SK-N-DZ (cell line): ENCODE measurements at places on chromosomes 5 and 9.

DNA sequence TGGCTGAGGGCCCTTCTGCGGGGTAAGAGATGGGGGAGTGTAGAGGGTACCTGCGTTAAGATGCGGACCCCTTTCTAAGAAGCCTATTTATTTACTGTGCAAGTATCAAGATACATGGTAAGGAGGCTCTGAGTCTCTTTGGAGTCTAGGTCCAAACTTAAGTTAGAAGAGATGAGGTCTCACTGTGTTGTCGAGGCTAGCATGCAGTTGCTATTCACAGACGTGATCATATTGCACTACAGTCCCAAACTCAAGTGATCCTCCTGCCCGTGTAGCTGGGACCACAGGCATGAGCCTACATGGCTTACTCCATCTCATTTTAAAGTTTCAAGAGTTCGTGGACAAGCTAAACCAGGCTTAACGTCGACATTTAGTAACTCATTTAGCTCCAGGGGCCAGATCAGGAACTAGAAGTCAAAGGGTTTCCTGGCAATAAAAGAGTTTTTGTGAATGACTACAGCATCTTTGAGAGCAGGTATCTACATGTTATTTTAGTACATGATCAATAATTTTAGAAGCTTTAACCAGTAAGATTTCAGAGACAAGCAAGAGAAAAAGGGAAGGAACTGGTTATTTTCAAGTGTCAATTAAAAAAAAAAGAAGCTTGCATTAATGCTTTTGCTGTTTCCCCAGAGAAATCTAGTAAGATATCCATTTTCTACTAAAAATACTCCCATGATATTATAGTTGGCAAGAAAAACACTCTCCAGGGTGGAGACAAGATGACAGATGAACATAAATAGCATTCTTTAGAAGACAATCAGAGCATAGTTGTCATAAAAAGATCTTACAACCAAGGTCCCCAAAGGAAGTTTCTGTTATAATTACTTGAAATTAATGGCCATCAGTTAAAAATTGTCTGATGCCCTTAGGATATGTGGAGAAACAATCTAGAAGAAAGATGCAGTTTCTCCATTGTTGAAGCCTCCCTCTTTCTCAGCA, 141.3 kb downstream of the SCAMP1 start:
- DNase-seq: no peak

DNA sequence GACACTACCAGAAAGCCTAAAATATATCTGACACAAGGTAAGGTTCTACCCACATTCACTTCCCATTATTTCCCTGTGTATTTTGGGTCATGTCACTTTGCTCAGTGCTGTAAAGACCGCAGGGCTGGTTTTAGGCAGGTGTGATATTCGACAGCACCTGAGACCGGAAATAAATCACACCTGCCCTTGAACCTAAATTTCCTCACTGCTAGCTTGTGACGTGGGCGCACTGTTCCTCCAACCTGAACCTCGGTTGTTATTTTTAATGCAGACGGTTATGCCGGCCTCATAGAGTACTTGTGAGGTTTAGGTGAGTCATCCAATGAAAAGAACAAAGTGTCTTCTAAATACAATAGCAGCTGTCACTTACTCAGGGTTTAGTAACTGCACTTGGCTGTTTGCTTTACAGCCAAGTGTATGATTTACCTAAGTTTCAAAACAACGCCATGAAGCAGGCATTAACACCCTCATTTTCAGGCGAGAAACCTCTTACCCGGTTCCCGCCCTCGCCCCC, 20.7 kb upstream of the ZNF782 start:
- no peak for DNase-seq

DNA sequence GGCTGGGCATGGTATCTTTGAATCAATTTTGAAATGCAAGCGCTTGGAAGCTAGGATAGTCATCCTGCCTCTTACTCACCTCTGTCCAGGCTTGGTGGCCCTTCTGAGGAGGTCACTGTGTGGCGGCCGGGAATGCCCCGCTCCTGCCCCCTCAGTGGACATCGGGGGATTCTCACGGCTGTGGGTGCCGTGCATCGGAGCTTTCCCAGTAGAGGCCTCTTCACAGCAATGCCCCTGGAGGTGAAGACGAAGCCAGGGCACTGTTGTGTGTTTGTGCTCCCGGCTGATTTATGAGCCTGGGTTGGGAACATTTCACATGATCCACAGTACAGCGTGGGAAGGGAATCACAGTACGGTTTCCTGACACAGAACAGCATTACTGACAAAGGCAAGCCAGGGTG, 147.5 kb downstream of the NXNL2 start:
- DNase-seq: no peak

DNA sequence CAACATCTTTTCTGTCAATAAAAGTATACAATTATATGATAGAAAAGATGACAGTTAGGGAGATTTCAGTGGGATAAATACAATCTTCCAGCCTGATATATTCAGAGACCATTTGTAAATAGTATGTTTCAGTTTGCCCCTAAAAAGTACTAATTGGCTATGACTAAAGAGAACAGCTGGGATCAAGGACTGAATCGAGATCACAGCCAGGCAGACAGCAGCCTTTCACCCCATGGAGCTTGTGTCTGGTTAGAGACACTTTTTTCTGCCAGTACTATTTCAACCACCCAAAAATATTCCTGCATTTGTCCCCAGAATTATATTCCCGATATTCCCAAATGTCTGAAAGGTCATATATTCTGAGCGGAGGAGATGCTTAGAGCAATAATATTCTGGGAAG, 577.3 kb upstream of the TLE4 start:
- no peak for DNase-seq

DNA sequence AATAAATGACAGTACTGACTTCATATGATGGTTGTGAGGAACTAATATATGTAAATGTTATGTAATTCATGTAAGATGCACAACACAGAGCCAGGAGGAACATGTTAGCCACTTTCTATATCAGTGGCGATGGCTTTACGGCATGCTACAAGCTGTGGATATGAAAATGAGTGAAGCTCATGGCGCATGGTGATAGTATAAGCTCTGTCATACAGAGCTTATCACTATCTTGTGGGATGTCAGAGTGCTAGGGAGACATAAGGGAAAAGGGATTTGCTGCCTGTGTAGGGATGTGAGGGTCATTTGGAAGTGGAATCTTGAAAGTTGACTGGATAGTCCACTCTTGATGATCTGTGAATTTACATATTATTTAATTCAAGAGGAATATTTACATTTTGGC, 13.6 kb downstream of the CPEB4 start:
- DNase-seq: no peak

GRCh38 chr9:109060191-109060590, 46.9 kb upstream of the CTNNAL1 start:
- no peak for DNase-seq

GRCh38 chr9:101398930-101399642, 435 bp downstream of the ZNF189 start:
- DNase-seq: no peak

DNA sequence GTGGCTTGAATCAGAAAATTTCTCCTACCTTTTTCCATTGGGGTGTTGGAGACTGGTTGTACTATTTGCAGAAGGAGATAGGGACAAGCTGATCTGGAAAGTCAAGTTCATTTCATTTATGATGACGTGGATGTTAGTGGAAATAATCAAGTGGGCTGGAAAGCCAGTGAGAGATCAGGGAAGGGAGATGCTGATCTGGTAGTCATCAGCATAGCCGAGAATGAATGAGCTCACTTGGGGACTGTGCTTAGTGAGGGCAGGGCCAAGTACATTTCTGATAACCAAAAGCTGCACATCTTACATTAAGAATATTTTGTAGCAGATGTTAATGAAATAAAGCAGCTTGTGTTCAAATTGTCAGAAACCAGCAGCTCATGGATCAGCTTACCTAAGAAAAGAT, 12.1 kb downstream of the MAN2A1 start:
- no peak for DNase-seq

DNA sequence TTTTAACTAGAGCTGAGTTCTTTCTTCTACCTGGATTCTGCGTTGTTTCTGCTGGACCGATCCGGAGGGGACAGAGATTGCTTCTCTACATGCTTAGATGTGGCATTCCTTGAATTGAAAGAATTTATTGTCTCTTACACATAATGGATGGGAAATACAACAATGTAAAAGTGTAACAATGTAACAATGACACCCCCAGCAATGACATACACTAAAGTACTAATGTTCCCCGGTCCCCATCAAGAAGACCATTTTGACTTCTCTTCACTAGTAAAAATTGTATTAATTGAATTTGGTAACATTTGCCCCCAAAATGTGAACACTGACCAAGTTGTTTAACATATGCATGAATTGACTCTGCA, 760.2 kb downstream of the TAF11L14 start:
- no peak for DNase-seq

- DNase-seq: no peak
These were observed 50.4 kb upstream of the RGMB start for GRCh38 chr5:98723061-98723460.

GRCh38 chr5:7329712-7330111, 66.2 kb upstream of the ADCY2 start:
- DNase-seq: no peak

DNA sequence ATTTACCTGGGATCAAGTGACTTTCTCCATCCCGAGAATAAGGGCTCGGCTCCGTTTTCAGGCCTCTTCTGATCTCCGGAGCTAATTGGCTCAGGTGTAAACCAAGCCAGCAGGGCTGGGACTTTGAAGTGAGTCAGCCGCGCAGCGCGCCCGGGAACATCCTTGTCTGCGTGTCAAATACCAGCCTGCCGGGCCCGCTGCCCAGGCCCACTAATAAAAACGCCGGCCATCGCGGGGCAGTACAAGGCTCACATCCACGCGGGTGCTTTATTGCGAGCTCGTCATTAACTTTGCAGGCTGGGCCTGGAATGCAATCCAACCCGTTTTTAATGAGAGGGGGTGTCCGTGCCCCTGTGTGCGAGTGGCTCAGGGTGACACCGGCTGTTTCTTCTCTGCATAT, 416.8 kb downstream of the IRX2 start:
- DNase-seq: no peak

- DNase-seq: peak; percentile 35
These were observed 500.0 kb downstream of the DIRAS2 start for GRCh38 chr9:90142580-90142979.

DNA sequence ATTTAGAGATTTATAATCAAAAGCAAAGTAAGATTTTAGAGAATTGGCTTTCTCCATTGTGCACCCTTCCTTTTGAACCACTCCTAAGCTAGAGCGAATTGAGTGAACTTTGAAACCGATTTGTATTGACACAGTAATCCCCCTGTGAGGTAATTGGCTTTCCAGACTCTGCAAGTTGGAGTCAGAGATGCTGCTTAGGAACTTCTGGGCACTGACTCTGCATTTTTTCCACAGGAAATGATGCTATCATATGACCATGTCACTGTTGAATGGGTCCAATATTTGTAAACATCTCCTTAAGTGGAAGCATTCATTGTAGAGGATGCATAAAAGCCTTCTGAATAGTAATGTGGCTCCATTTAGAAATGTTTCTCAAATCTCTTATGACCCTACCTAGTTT, 394.4 kb upstream of the ZNF608 start:
- DNase-seq: no peak

DNA sequence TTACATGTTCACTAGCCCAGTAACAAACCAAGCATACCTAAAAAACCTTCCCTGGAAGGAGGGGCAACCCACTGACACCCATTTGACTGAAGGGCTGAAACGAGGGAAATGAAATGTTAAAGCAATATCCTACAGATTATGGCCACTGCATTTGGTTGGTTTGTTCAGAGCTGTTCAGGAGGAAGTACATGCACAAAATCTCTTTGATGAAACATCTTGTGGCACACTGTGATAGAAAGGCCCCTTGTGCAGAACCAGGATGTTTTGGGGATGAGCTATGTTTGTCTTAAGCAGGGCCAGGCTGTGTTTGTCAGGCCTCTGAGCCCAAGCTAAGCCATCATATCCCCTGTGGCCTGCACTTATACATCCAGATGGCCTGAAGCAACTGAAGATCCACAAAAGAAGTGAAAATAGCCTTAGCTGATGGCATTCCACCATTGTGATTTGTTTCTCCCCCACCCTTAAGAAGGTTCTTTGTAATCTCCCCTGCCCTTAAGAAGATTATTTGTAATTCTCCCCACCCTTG, 467.3 kb upstream of the PIK3R1 start:
- no peak for DNase-seq
